ENCODE measurements at places on chromosomes 11 and 22.
A peak's percentile ranks its signal among the peaks of the same experiment; 100 is the strongest.

GRCh38 chr11:114207096-114207495, 89.1 kb upstream of the NNMT start:
- DNase-seq, result no peak

DNA sequence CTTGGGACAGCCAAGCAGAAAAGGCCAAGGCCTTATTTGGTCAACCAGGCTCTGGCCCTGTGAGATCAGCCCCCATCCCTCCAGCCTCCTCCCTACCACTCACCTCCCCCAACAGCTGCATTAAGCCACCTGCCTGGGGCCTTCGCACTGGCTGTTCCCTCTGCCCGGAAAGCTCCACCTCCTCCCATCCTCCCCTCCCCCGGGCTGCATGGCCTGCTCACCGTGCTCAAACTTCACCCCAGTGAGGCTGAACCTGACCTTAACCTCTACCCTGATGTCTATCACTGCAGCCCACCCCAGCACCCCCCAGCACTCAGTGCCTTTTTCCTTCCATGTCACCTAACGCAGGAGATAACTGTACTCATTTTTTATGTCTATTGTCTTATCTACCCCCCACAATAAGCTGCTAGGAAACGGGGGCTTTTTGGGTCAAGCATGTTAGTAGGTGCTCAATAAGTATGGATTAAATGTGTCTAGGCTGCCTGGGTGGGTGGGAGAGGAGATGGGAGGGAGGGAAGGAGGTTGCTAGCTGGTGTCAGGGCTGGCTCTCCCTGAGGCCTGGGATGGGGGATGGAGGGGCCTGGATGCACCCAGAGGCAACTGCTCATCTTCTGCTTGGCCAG, 912 bp downstream of the PTPRCAP start:
- no peak for DNase-seq

DNA sequence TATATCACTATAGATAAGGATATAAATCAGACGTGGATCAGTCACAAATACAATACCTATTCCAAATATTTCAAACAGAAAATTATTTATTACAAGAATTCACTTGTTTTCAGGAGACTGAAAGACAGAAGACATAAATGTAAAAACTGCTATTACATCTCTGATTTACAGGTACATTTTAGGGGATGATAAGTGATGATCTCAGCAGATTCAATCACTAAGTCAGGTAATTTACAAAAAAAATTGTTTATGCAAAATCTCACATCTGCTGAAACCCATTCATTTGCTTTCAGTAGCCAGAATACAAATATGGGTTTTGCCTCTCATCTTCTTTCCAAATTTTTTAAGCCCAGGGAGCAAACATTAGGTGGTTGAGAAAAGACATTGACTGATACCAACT, 1648.4 kb upstream of the RAG2 start:
- no peak for DNase-seq

- no peak for DNase-seq
These were observed 8.5 kb downstream of the SERHL2 start for GRCh38 chr22:42562279-42562678.

- DNase-seq, result no peak
These were observed 6.3 kb downstream of the CEND1 start for GRCh38 chr11:783581-784015.

DNA sequence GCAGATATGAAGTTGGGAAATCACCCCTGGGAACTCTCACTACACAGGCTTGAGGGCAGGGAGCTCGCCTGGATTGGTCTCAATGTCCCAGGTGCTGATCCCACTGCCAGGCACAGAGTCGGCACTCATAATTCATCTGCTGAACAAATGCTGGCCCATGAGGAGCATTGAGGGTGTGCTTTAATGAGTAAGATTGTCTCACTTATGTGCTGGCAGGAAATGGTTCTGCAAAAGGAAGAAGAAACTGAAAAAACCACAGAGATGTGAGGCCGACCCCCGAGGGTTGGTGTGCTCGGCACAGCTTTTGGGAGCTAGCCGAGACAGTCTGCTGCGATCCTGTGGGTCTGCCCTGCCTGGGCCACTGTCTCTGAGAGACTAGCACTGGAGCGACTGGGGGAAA, 9.4 kb downstream of the PLAAT2 start:
- no peak for DNase-seq

DNA sequence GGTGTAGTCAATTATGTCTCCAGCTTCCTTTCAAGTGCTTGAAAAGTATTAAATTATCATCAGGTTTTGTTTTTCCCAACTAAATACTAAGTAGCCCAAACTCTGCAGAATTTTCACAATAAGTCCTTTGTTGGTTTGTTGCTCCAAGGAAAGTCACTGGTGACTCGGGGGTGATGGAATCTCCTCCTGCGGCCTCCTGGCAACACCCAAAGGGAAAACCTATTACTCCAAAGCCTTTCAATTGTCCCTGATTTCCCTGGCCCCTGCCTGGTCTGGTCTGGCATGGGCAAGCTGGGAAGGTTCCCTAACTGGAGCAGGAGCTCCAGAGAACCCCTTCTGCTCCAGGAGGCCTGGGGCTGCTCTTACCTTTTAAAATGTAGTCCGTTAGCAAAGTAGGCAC, 47.9 kb downstream of the FEZ1 start:
- no peak for DNase-seq

DNA sequence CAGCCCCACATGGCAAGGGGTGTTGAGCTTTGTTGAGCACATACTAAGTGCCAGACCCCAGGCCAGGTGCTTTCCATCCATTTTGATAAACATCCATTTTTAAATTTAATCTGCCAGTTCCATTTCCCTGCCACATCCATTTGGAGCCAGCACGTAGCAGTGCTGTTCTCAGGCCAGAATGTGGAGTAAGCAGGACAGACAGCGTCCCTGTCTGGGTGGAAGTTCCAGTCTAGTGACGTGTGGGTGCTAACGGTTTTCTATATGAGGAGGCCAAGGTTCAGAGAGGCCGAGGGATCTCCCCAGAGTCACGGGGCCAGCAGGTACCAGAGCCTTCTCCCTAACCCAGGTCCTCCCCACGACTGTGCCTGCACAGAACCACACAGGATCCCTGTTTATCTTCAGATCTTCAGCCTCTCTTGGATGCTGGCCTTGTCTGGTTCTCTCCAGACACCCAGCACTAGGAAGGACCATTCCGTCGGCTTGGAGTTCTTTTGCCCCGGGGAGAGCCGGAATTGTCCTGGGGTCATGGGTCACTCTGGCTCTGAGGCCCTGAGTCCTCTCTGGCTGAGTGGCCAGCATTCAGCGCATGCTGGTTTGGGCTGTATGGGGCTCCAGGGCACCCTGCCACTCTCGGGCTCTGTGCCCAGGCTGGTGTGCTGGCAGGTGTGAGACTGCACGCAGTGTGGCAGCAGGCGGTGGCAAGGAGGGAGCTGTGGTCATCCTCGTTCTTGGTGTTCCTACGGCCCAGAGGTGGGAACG, 63.6 kb upstream of the PPARA start:
- DNase-seq, result no peak

GRCh38 chr11:110123003-110123402, 29.8 kb downstream of the ZC3H12C start:
- no peak for DNase-seq

DNA sequence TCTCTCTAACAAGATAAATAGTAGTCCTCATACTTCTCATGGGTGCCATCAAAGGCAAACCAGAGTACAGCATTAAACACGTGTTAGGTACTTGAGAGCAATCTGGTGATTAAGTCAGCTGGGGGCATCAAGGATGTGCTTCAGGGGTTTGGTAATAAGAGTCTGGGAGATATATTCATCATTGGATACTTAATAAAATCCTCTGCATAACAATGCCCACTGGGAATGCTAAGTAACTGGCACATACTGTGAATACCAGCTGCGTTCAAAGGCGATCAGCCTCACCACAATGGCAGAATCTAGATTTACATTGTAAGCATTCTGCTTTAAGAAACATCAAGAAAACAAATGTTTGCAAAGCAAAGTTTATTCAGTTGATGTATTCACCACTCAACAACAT, 268.6 kb upstream of the PITPNB start:
- DNase-seq, result no peak

DNA sequence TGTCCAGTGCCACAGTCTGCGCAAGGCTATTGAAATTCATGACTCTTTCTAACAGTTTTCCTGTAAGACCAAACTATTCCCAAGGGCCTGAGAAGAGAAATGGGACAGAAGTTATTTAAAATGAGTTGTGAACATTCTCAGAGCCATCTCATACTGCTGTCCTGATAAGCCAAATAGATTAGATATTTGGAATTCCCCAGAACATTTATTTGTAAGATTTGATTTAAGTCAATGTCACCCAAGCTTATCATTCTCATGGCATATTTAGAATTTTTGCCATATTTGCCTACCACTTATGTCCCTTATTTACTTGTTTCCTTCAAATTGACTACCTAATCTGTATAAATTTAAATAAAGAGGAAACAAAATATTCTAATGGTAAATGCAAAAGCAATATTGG, 82.4 kb downstream of the NAV2 start:
- no peak for DNase-seq

DNA sequence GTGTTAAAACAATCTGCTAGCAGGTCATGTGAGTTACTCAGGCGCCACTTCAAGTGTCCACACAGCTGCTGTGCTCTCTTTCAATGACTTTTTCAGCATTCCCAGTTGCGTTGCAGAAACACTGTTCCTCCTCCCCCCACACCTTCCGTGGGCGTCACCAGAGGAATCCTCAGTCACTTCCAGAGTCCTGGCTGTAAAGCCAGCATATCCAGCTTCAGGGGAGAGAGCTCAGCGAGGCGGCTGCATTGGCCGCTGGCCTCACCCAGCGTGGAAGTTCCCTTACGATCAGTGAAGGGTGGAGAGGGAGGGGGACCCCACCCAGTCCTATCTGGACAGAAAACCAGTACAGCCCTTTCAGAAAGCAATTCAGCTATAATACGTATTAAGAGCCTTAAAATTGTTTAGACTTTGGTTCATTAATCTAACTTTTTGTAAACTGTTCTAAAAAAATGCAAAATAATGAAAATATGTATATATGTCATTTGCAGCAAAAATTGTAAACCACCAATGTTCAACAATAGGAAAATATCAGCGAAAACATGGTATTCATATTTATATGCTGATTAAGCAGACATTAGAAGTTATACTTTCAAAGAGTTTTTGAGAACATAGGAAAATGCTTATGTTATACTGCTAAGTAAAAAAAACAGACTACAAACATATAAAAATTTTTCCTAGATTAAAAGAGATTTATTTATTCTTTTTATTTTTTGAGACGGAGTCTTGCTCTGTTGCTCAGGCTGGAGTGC, 2.8 kb upstream of the ANO9 start:
- DNase-seq, result no peak

GRCh38 chr22:23504516-23504915, 75.6 kb downstream of the IGLL1 start:
- no peak for DNase-seq

- no peak for DNase-seq
These were observed 6.6 kb downstream of the CNGA4 start for GRCh38 chr11:6245536-6245935.

- no peak for DNase-seq
These were observed 255 bp upstream of the SYNGR1 start for GRCh38 chr22:39349506-39349966.

GRCh38 chr22:35868938-35869337, 151.3 kb downstream of the APOL5 start:
- no peak for DNase-seq

DNA sequence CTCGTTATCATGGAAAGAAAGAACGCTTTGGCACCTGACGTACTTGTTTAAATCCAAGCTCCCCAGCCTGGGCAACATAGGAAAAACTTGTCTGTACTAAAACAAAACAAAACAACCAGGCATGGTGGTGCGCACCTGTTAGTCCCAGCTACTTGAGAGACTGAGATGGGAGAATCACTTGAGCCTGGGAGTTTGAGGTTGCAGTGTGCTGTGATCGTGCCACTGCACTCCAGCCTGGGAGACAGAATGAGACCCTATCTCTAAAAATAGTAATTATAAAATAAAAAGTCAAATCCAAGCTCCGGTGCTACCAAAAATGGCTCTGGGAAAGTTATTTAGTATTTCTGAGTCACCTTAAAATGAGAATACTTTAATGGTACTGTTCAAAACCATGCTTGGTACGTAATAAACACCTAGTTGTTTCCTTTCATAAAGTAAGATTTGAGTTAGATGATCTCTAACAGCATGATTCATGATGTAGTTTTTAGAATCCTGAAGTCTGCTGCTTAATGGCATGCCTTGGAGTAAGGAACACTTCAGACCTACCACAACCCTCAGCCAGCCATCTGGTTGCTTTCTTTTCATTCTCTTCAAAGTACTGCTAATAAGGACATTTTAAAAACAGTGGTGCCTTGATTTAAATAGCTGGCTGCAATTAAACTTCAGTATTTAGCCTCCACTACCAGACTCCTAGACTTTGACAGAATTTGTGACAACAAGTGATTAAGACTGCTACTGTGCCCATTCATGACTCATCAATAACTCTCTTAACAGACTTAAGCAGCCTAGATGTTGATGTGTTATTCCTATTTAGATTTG, 8.4 kb downstream of the PPME1 start:
- DNase-seq, result no peak

GRCh38 chr11:29314211-29314610, 702.6 kb downstream of the KCNA4 start:
- no peak for DNase-seq

- DNase-seq, result no peak
These were observed 745.8 kb upstream of the ANO5 start for GRCh38 chr11:21446939-21447590.

DNA sequence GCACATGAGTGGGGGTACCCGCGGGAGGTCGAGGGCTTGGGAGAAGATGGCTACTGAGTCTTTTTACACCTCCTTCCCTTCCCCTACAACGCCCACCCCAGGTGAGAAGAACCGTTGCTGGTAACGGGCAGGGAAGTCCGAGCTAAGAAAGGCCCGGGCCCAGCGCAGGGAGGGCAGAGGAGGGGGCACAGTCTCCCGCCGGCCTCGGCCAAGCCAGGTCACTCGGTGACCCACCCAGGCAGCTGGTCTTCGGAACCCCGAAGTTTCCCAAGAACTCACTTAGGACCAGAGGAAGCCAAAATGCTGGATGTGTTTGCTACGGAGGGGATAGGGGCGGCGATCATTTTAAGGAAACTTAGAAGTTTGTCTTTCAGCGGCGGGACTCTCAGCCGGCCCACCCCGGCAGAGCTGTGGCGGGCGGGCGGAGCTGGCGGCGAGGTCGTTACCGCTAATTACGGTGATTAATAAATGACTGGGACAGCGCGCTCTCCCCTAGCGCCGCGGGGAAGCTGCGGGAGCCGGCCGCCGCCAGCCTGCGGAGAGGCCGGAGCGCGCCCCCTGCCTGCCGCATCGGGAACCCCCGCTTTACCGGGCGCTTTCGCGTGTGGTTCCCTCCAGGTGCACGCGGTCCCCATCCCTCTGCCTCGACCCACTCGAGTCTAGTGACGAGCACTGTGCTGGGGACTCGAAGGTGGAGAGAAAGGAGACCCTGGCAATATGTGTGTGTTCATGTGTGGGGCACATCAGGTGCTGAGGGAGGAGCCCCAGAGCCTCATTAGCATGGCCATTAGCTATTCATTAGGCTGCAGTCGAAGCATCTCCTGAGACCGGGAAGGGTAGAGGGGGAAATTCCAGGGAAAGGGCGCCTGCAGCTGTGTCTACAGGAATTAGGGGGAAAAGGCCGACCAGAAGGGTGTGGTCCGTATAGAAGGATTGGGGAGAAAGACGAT, 945 bp downstream of the ROBO3 start:
- peak; percentile 14 for DNase-seq

Measured in stimulated activated CD8-positive, alpha-beta memory T cell treated with anti-CD3 and anti-CD28 coated beads, Interleukin-7, amount 100 ng/mL, for 1 hour (primary cell).